ENCODE measurements at places on chromosomes 5 and 9.

- no peak for DNase-seq
- H3K4me1 ChIP-seq, result no peaks in the 10 kb centered on the region
- no peak overlapping the region for H3K27ac ChIP-seq
- no peaks in the 10 kb centered on the region for H3K36me3 ChIP-seq
- H3K27me3 ChIP-seq, result no peaks in the 10 kb centered on the region
Measured at GRCh38 chr5:115439042-115439441, 105.5 kb downstream of the FEM1C start.

DNA sequence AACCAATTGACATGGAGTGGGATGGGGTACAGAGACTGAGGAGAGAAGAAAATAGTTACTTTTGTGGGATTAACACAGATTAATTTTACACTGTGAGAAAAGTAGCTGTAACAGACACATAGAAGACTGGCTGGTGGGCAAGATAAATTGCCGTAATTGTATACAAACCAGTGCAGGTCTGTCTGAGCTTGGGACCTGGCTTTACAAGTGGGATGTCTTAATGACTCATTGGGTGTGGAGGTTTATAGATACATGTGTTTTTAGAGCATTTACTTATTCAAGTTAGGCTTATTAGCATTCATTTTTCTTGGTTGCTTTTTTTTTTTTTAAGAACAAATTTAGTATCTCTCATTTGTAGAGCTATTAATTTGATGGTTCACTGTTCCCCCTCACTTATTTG lies 37.5 kb downstream of the SLC44A1 start:
- DNase-seq, result no peak
- no peak overlapping the region for H3K4me3 ChIP-seq
- H3K27me3 ChIP-seq, result no peaks in the 10 kb centered on the region
- H3K27ac ChIP-seq, result no peak overlapping the region
- H3K4me1 ChIP-seq, result no peaks in the 10 kb centered on the region

GRCh38 chr5:75678155-75678554 lies 39.1 kb downstream of the POC5 start:
- H3K27ac ChIP-seq, result no peak overlapping the region
- H3K36me3 ChIP-seq, result no peaks in the 10 kb centered on the region
- no peaks in the 10 kb centered on the region for H3K4me1 ChIP-seq
- H3K27me3 ChIP-seq, result no peaks in the 10 kb centered on the region
- DNase-seq, result no peak

DNA sequence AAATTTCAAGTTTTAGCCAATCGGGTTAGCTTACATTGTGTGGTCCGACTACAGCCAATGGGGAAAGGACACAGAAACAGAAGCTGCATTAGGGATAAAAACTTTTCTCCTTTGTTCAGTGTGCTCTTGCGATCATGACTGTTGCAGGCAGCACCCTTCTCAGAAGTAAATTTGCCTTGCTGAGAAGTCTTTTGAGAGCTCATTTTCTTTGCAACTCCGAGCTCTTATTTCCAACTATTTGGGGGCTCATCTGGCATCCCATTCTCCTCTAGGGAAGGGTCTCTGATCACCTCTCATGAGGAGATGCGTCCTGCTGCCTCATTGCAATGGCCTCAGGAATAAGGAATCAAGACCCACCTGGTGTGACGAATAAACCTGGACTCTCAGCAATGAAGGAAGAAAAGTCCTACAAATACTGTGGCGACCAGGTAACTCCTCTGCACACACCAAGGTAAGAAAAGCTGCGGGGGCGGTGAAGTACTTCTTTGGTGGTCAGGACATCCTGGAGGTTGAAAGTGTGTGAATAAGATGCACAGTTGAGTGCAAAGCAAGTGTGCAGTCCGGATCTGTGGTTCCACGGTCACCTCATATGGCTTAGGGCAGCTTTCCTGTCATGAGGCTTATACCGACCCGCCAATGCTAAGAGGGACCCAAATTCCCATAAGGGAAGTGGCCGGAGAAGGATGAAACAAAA lies 20.4 kb downstream of the CNOT8 start:
- H3K27me3 ChIP-seq, result no peaks in the 10 kb centered on the region
- no peaks in the 10 kb centered on the region for H3K4me1 ChIP-seq
- peaks cover 9% of the 10 kb centered on the region for H3K36me3 ChIP-seq

GRCh38 chr5:5078009-5078897 lies 61.9 kb upstream of the ADAMTS16 start:
- no peaks in the 10 kb centered on the region for H3K36me3 ChIP-seq
- no peak overlapping the region for H3K4me3 ChIP-seq
- H3K27ac ChIP-seq, result no peak overlapping the region
- H3K27me3 ChIP-seq, result no peaks in the 10 kb centered on the region
- H3K4me1 ChIP-seq, result no peaks in the 10 kb centered on the region
- no peak for DNase-seq

All from breast epithelium (tissue), 4 donors.